NCI-H187 (cell line): ENCODE measurements at places on chromosomes 16 and 17.

DNA sequence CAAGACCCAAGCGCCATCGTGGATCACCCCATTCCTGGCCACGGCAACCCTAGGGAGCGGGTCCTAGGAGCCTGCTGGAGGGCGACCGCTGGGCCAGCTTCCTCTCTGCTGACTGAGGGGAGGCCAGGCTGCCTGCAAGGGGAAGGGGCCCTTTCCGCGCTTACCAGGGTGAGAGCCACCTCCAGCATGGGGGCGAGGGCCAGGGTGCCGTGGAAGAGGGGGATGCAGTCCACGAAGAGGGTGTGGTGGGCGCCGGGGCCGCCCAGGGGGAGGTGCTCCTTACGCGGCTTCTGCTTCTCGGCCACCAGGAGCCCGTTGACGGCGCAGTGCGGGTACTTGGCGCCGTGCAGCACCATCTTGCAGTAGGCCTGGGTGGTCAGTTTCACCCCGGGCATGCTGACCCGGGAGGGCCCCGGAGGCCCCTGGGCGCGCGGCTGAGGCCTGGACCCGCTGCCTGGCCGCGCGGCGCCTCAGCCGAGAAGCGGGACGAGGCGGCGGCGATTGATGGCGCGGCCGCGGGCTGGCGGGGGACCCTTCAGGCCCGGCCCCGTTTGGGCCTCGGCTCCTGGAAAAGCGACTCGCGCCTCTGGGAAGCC is 345 bp downstream of the EMC8 start:
- DNase-seq, result no peak

DNA sequence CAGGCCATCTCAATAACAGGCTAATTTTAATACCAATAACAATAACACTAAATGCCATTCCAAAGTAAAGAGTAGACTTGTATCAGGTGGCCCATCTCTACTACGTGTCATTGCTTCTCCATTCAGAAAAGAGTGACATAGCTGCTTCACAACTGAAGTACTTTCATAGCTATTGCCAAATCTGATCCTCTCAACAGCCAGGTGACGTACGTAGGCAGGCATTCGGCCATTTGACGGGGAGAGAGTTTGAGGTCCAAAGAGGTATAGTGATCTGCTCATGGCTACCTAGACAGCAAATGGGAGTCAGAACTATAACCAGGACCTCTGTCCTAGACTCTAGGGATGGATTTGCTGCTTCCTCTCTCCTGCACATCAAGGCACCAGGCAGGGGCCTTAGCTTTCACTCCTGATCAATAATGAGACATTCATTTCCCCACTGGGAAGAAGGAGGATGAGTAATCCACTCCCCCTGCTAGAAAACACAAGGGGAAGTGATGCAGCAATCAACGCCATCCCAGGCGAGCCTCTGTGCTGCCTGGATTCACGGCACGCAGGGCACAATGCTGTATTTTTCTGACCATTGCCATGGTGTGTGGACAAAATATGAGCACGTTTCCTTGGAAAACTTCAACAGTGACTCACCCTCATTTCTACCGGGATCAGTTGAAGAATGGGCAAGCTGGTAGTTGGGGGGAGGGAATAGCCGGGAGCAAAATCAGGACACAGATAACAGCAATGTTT is 80.9 kb downstream of the SPACA3 start:
- no peak for DNase-seq

DNA sequence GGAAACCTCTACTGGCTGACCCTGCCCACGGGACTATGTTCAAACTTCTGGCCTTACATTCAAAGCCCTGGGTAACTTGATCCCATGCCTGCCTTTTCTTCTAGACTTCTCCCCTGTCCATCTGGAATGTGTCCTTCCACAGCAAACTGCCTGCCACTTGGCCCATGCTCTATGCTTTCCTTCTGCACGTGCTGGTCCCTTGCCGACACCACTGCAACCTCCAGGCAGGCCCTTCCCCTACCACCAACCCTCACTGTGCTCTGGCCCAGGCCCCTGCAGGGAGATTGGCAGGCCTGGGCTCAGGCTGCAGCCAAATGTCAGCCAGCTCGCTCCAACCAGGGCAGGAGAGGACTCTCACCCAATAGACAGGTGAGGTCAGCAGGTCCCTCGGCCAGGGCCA is 11.0 kb downstream of the HSD11B2 start:
- DNase-seq, result no peak

DNA sequence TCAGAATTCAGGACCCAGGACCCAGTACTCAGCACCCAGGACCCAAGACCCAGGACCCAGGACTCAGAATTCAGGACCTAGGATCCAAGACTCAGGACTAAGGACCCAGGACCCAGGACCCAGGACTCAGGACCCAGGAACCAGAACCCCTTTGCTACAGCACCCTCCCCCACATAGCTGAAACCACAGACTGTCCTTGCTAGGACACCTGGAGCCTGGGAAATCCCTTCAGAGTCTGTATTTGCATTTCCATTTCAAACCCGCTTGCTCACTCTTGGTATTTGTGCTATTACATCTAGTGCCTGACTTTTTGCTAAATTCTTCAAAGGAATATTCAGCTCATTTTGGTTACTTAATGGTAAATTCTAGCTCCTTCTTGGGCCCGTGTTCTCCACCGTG is 275.8 kb upstream of the MAF start:
- no peak for DNase-seq

DNA sequence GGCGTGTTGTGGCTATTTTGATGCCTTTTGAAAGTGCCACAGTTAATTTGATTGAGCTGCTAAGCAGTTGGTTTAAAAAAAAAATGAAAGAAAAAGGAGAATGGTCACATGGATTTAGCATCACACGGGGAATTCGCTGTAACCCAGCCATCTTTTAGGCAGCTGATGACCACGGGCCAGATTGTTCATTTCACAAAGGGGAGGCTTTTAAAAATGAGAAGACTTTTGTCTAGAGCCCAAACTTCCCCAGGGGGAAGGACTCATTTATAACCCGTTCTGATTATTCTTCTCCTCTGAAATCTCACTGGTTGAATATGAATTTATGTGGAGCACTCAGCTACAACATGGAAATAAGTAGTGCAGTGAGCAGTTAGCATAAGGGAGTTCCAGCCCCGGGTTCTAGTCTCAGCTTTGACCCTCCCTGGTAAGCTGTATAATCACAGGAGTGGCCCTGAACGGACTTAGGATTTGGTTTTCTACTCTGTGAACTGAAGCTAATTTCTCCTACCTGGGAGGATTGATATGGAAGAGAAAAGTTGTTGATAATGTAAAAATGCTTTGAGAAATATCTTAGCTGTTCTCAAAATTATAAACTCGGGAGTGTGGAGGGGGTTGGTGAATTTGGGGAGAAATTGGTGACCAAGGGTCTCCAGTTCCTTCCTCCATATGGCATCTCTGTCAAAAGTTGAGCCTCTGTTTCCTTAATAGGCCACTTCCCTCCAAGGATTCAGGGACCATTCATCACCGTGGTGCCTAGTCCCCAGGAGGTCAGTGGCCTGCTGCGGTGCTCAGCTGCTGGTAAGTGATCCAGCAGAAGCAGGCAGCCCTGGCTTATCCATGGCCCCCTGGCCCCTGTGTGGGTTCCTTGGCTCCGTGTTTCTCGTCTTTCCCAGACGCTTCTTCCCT is 76.4 kb upstream of the TBX2 start:
- no peak for DNase-seq

DNA sequence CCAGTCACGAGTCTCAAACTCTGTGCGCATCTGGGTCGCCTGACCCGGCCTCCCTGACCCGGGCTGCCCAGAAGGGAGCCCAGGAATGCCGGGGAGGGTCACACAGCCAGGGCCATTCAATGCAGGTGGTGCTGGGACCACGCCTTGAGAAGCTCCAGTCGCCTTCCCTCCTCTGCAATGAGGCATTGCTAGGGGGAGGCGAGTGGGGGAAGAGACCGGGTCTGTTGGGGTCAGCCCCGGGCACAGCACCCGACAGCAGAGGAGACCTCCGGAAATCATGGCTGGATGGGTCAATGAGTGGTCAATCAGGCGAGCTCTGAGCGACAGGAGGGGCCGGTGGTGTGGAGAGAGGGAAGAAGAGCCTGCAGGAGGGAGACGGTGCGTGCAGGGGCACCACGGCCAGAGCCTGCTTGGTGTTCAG is 13.3 kb downstream of the JPH3 start:
- no peak for DNase-seq

GRCh38 chr16:11449716-11450115 is 104.5 kb downstream of the RMI2 start:
- DNase-seq, result no peak

- no peak for DNase-seq
Measured at GRCh38 chr17:69696650-69697049, 282.2 kb downstream of the MAP2K6 start.

DNA sequence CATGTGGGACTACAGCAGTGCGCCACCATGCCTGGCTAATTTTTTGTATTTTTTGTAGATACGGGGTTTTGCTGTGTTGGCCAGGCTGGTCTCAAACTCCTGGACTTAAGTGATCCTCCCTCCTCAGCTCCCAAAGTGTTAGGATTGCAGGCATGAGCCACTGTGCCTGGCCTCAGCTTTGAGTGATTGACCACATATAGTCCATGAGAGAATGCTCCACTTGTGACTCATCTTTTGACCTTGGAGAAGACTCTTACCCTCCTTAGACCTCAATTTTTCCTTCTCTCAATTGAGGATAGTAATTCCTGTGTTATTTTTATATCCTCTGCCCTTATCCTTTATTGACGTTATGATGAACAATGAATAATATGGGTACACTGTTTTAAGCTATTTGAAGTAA is 30.9 kb upstream of the DUSP14 start:
- DNase-seq, result no peak

DNA sequence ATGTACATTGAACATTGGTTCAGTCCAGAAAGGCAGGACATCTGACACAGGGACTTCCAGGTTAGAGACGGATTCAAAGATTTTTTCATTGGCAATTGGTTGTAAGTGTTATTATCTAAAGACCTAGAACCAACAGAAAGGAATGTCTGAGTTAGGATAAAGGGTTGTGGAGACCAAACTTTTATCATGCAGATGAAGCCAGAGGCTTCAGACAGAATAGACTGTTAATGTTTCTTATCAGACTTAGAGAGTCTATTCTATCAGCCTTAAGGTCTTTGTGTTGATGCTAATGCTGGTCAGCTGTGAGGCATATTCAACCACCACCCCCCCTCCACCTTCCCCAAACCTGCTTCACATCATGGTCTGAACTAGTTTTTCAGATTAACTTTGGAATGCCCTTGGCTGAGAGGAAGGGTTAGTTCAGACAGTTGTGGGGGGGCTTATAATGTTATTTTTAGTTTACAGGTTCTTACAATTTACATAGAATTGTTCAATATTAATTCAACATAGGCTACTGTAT is 2.1 kb upstream of the ITGB3 start:
- no peak for DNase-seq

- no peak for DNase-seq
Measured at GRCh38 chr17:61574542-61575351, 16.3 kb downstream of the NACA2 start.

- DNase-seq, result no peak
Measured at GRCh38 chr16:28558456-28558855, 4.7 kb downstream of the SGF29 start.

DNA sequence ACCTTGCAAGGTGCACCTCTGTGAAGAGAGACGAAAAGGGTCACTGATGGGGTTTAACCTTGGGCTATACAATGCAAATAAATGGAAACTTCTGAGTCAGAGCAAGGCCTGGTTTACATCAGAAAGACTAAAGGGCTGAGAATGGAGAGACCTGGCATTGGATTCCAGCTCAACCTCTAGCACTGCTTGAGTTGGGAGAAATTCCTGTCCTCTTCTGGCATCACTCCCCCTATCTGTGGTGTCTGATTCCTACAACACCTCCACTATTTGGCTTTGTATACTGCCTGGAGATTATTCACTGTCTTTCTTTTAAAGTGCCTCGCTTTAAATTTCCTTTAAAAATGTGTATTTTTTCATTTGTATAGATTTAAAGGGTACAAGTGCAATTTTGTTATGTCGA is 68.8 kb downstream of the GPR139 start:
- no peak for DNase-seq

DNA sequence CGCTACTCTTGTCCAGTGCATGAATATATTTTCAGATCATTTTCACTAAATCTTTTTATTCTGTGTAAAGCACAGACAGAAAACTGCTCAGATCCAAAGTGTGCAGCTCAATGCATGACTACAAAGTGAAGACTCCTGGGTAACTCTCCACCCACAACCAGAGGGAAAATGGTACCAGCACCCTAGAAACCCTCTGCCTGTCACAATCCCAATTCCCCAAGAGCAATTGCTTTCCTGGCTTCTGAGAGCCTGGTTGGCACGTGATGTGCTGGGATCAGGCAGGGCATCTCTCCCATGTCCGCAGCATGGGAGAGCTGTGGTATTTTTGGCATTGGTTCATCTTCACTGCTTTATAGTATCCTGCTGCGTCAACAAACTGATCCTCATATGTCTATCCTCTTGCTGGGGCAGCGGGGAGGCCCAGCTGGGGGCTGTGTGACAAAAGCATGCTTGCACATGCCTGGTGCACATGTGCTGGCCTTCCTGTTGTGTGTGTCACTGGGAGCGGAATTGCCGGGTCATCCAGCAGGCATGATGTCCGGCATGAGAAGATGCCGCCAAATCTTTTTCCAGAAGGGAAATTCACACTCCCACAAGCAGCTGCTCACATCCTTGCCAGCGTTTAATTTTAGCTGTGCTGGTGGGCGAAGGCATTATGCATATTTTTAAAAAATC is 278.9 kb upstream of the FOXF1 start:
- no peak for DNase-seq

- no peak for DNase-seq
Measured at GRCh38 chr16:14071576-14072271, 605 bp downstream of the MRTFB start.

DNA sequence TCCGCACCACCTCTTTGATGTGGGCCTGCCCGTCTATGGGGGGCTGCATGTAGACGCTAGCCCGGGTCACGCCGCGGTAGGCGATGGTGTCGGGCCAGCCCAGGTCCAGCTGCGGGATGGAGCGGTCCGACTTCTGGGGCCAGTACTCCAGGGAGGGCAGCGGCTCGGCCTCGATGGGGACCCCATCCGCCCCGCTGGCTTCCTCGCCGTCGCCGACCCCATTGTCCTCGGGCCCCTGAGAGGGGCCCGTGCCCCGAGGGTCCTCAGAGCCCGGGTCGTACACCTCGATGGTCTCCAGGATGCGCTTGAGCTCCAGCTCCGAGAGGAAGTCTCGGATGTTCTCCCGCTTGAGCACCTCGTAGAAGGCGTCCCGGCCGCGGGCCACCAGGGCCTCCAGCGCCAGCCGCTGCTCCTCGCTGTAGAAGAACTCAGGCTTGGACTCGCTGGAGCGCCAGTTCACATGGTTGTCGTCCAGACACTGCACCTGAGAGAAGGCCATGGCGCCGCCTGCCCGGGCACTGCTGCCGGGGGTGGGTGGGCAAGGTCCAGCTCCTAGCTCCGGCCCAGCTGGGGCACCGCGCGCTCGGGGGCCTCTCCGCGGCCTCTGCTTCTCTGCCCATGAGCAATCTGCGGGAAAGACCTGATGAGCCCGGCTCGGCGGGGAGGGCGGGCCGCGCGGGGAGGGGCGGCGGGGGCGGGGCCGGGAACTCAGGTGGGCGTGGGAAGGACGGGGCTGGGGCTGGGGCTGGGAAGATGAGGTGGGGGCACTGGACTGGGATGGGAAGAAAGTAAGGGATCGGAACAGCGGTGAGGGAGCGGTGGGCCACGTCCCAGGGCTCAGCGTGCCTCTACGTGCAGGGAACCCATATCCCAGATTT is 782 bp downstream of the FAM83G start:
- no peak for DNase-seq

GRCh38 chr17:61770752-61771533 is 92.4 kb downstream of the BRIP1 start:
- DNase-seq, result no peak

- no peak for DNase-seq
Measured at GRCh38 chr17:74646231-74646630, 22.7 kb upstream of the CD300E start.
